ENCODE measurements at places on chromosomes 4 and X. TPM values are rescaled to one million over a fixed set of nuclear protein-coding genes. Genes with fewer than 3 reads are reported as not detected.

ZFP42 gene
- not detected for total RNA-seq

RNF175 gene
- not detected for total RNA-seq

LRIT3 gene
- 0.23 TPM for total RNA-seq

FRMD7 gene
- total RNA-seq, result not detected

PCSK1N gene
- 0.78 TPM for total RNA-seq

GAGE1 gene
- not detected for total RNA-seq

FAM53A gene
- total RNA-seq, result 2.4 TPM

DEFB131A gene
- not detected for total RNA-seq

HPSE gene
- total RNA-seq, result 4.3 TPM

FGFBP1 gene
- not detected for total RNA-seq

MAGEC3 gene
- total RNA-seq, result not detected

PRDM5 gene
- 53.8 TPM for total RNA-seq

DNA sequence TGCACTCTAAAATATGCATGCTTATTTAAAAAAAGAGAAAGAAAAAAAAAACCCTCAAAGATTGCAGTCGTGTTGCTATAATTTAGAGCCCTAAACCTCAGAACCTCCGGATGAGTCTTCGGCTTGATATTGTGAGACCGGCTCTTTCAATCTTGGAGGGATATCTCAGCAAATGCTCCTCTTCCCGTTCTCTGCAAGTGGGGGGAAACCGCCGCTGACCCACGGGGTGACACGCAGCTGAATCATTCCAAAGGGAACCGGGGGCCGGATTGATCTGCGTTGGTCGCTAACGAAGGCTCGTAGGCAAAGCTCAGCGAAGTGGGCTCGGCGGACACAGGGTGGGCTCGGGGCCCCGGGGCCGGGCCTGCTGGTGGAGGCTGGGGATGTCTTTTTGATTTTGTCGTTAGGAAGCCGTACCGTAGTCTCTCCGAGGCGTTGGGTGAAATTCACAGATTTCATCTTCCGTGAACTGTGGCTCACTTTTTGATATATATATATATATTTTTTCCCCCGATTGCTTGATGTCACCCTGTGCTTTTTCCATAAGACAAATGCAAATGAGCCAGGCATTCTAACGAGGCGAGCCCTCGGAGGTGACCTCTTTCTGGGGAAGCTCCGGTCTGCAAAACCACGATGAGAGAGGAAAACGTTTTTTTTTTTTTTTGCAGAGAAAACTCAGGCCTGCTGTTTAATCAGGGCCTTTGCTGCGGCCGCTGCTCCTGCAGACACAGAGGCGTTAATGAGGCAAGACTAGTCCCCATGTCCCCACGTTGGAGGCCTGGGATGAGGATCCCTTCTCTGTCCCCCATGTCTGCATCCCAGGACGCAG lies 110.7 kb upstream of the PPP2R3B start:
- no peaks in the 10 kb centered on the region for H3K4me1 ChIP-seq
- DNase-seq, result no peak
- H3K4me3 ChIP-seq, result no peak overlapping the region
- no peaks in the 10 kb centered on the region for H3K27me3 ChIP-seq
- H3K27ac ChIP-seq, result no peak overlapping the region
- H3K36me3 ChIP-seq, result no peaks in the 10 kb centered on the region

DNA sequence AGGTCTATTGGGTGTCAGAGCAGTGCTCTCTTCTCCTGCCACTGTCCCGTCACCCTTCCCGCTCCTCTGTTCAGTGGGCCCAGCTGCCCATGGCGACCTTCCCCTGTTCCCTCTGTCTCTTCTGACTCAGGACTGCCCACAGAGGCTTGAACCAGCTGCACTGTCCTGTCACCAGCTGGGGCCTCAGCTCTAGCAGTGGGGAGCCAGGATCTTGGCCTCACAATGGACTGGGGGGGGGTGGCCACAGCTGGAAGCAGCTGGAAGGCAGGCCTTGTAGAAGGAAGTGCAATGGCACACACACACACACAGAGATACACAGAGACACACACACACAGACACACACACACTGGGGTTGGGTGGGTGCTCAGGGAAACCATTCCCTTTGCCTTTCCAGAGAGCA lies 114.0 kb upstream of the PJA1 start:
- H3K36me3 ChIP-seq, result no peaks in the 10 kb centered on the region
- DNase-seq, result no peak
- H3K27me3 ChIP-seq, result no peaks in the 10 kb centered on the region
- peaks cover 1% of the 10 kb centered on the region for H3K4me1 ChIP-seq
- H3K27ac ChIP-seq, result no peak overlapping the region

GRCh38 chrX:27132862-27133261 lies 330.3 kb downstream of the PPP4R3C start:
- H3K36me3 ChIP-seq, result no peaks in the 10 kb centered on the region
- no peaks in the 10 kb centered on the region for H3K4me1 ChIP-seq
- H3K27me3 ChIP-seq, result no peaks in the 10 kb centered on the region
- H3K4me3 ChIP-seq, result no peak overlapping the region

DNA sequence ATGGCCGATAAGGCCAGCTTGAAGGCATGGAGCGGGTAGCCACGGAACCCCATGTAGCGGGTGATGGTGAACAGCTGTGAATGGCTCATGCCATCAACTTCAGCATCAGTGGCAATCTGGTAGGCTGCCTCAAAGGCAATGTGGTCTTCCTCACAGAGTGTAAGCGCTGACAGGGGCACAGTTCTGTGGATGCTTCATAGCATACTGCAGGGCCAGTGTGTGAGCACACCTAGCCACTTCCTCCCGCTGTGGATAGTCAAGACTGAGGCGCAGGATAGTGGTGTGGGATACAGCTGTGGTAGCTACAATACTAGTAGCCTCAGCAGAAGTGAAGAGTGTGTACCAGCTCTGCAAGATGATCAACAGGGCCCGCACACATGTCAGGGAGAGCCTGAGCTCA lies 40.5 kb downstream of the C4orf33 start:
- H3K4me1 ChIP-seq, result no peaks in the 10 kb centered on the region
- H3K36me3 ChIP-seq, result no peaks in the 10 kb centered on the region
- DNase-seq, result no peak

- no peak overlapping the region for H3K27ac ChIP-seq
- H3K4me1 ChIP-seq, result no peaks in the 10 kb centered on the region
- H3K27me3 ChIP-seq, result no peaks in the 10 kb centered on the region
These were observed 21.0 kb downstream of the ADH5 start for GRCh38 chr4:99067617-99068016.

GRCh38 chr4:119628281-119629141 lies at the start of gene PDE5A:
PDE5A (minus strand) TSS chr4:119628804; CDS start chr4:119628671, 133 bp downstream.
- H3K4me1 ChIP-seq, result peaks cover 2% of the 10 kb centered on the region
- H3K27me3 ChIP-seq, result no peaks in the 10 kb centered on the region
- peak within 1 kb of the TSS; percentile 76 for H3K27ac ChIP-seq
- H3K4me3 ChIP-seq, result peak within 1 kb of the TSS; percentile 70

DNA sequence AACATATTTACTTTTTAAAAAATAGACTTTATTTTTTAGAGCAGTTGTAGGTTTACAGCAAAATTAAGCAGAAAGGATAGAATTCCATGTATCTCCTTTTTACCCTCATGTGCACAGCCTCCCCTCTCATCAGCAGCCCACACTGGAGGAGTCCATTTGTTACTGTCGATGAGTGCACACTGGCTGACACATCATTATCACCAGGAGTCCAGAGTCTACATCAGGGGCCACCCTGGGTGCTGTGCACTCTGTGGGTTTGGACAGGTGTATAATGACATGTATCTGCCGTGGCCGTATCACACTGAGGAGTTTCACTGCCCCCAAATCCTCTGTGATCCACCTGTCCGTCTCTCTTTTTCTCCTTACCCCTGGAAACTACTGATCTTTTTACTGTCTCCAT lies 26.3 kb downstream of the TBC1D14 start:
- H3K4me1 ChIP-seq, result no peaks in the 10 kb centered on the region
- no peak overlapping the region for H3K4me3 ChIP-seq
- no peaks in the 10 kb centered on the region for H3K36me3 ChIP-seq
- no peaks in the 10 kb centered on the region for H3K27me3 ChIP-seq

- H3K4me1 ChIP-seq, result no peaks in the 10 kb centered on the region
- H3K27ac ChIP-seq, result no peak overlapping the region
- no peak overlapping the region for H3K4me3 ChIP-seq
- no peak for DNase-seq
- no peaks in the 10 kb centered on the region for H3K27me3 ChIP-seq
These were observed 124.6 kb downstream of the COL4A6 start for GRCh38 chrX:108313669-108314068.

GRCh38 chr4:62327612-62328297 lies 1127.6 kb downstream of the ADGRL3 start:
- no peaks in the 10 kb centered on the region for H3K36me3 ChIP-seq
- H3K27me3 ChIP-seq, result no peaks in the 10 kb centered on the region
- no peak for DNase-seq
- H3K4me1 ChIP-seq, result no peaks in the 10 kb centered on the region
- no peak overlapping the region for H3K4me3 ChIP-seq

GRCh38 chr4:185039508-185040273 lies 21.4 kb downstream of the HELT start:
- H3K27me3 ChIP-seq, result no peaks in the 10 kb centered on the region
- H3K4me1 ChIP-seq, result no peaks in the 10 kb centered on the region
- DNase-seq, result peak; percentile 66
- no peak overlapping the region for H3K27ac ChIP-seq
- H3K4me3 ChIP-seq, result no peak overlapping the region
- no peaks in the 10 kb centered on the region for H3K36me3 ChIP-seq

- H3K4me3 ChIP-seq, result no peak overlapping the region
- no peaks in the 10 kb centered on the region for H3K4me1 ChIP-seq
- no peaks in the 10 kb centered on the region for H3K36me3 ChIP-seq
- no peak for DNase-seq
- H3K27me3 ChIP-seq, result no peaks in the 10 kb centered on the region
These were observed 11.8 kb downstream of the KIF4A start for GRCh38 chrX:70301716-70302115.

DNA sequence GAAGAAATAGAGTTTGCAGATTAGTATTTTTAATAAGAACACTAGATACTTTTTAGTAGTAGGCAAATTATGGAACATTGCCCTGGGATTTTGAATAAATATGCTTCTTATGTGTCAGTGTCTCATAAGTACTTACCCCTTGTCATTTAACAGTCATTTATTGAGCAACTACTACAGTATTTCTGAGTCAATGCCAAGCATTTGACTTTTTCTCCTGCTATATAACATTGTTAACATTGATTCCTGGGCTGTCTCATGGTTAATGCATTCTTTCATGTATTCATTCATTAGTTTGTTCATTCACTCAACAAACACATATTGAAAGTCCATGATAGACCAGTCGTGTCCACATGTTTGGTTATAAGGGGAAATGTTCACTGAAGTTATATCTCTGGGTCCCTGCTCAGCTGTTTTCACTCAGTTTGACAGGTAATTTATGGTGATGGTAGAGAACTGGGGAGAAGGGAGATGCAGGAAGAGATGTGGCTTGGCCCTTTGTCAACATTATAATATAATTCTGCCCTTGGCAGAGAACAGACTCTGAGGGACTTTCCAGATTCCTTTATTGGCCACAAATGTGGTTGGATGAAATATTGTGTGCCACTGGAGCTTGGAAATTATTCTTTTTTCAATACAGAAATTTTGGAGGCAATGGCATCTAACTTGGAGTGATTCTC lies 49.8 kb downstream of the OSTC start:
- no peaks in the 10 kb centered on the region for H3K4me1 ChIP-seq
- no peak for DNase-seq
- no peak overlapping the region for H3K27ac ChIP-seq
- no peaks in the 10 kb centered on the region for H3K27me3 ChIP-seq

- H3K4me1 ChIP-seq, result no peaks in the 10 kb centered on the region
- no peak overlapping the region for H3K4me3 ChIP-seq
- H3K27ac ChIP-seq, result no peak overlapping the region
- no peaks in the 10 kb centered on the region for H3K36me3 ChIP-seq
- H3K27me3 ChIP-seq, result no peaks in the 10 kb centered on the region
These were observed 70.7 kb downstream of the REELD1 start for GRCh38 chr4:146285037-146285436.

GRCh38 chr4:54076673-54077072 lies 12.3 kb upstream of the CHIC2 start:
- no peak for DNase-seq
- no peak overlapping the region for H3K4me3 ChIP-seq
- no peaks in the 10 kb centered on the region for H3K27me3 ChIP-seq
- H3K36me3 ChIP-seq, result no peaks in the 10 kb centered on the region
- no peaks in the 10 kb centered on the region for H3K4me1 ChIP-seq

- H3K4me1 ChIP-seq, result no peaks in the 10 kb centered on the region
- H3K36me3 ChIP-seq, result no peaks in the 10 kb centered on the region
- H3K4me3 ChIP-seq, result peak overlapping the region; percentile 29
- H3K27ac ChIP-seq, result no peak overlapping the region
These were observed 325.5 kb upstream of the F9 start for GRCh38 chrX:139204898-139205667.

DNA sequence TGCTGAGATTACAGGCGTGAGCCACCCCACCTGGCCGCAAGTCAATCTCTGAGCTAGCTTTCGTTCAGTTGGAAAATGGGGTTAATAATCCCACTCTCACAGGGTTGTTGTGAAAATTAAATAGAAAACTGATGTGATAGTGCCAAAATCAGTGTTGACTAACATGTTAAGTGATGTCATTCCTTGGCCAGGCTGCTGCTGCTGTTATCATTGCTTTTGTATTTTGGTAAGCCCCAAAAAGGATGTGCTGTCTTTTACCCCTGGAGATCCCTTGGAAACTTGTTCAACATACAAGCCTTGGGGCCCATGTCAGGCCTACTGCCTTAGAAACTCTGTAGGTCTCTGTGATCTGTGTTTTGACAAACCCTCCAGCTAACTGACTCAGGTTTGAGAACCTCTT lies 106.3 kb downstream of the AFF1 start:
- no peaks in the 10 kb centered on the region for H3K27me3 ChIP-seq
- no peak overlapping the region for H3K27ac ChIP-seq
- DNase-seq, result no peak

- no peak overlapping the region for H3K27ac ChIP-seq
- H3K27me3 ChIP-seq, result no peaks in the 10 kb centered on the region
- no peak overlapping the region for H3K4me3 ChIP-seq
These were observed 36.3 kb downstream of the SULT1E1 start for GRCh38 chr4:69823481-69824186.

DNA sequence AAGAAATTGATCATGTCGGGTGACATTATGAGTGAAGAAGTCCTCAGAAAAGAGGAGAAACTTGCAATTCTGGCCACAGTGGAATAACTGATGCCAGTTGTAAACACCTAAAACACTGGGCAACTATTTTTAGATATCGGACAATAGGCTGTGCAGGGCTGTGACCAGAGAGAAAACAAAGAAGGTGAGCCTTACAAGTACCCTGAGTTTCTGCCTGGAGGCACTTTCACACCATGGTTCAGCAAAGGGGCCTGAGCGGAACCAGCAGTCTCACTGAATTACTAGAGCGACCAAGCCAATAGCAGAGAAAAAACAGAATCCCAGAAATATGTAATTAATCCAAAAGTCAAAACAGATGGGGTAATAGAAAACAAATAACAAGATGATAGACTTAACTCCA lies 11.2 kb downstream of the IRAK1 start:
- no peak overlapping the region for H3K27ac ChIP-seq
- no peaks in the 10 kb centered on the region for H3K36me3 ChIP-seq
- H3K4me3 ChIP-seq, result no peak overlapping the region
- no peaks in the 10 kb centered on the region for H3K4me1 ChIP-seq
- H3K27me3 ChIP-seq, result no peaks in the 10 kb centered on the region

GRCh38 chrX:12792711-12793110 lies 1.5 kb downstream of the PRPS2 start:
- H3K27ac ChIP-seq, result no peak overlapping the region
- no peaks in the 10 kb centered on the region for H3K36me3 ChIP-seq
- no peak for DNase-seq
- H3K4me1 ChIP-seq, result no peaks in the 10 kb centered on the region

Measured in ovary (tissue), 10 donors.